ENCODE measurements at places on chromosomes 7 and 10.
A peak's percentile ranks its signal among the peaks of the same experiment; 100 is the strongest.

GRCh38 chr10:96230527-96230926 is 40.8 kb downstream of the BLNK start:
- no peak for DNase-seq

- DNase-seq: no peak
These were observed 269.7 kb upstream of the PHF14 start for GRCh38 chr7:10703981-10704380.

- peak; percentile 56 for DNase-seq
These were observed 28.0 kb downstream of the CTBP2 start for GRCh38 chr10:125132344-125132743.

GRCh38 chr7:80175744-80176143 is 41.1 kb downstream of the GNAI1 start:
- DNase-seq: no peak

GRCh38 chr10:20935931-20936330 is 38.8 kb upstream of the NEBL start:
- no peak for DNase-seq
